Spleen (tissue), 13 donors: ENCODE measurements at places on chromosomes 12 and 14.
A peak's percentile ranks its signal among the peaks of the same experiment; 100 is the strongest.

GRCh38 chr12:125185740-125186470 lies 120.7 kb downstream of the AACS start:
- DNase-seq = peak; percentile 84

DNA sequence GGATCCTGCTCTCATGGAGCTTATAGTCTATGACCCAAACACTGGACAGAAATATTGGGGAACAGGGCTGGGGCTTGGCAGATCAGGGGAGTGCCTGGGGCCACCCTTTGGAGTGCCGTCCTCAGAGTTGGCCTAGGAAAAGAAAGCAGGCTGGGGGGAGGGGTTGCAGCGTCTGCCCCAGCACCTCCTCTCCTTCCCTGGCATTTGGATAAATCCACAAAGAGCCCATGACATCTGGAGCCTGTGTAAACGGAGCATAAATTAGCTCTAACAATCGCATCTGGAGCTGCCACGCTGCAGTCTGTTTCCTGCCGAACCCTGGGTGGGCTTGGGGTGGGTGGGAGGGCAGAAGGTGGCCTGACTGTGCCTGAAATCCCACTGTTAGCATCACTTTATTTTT lies 63.8 kb downstream of the MVK start:
- no peak for DNase-seq

GRCh38 chr14:50675597-50675996 lies 7.5 kb upstream of the SAV1 start:
- no peak for DNase-seq

- DNase-seq = peak; percentile 86
Observed at GRCh38 chr14:21068521-21069387, 1.4 kb upstream of the ARHGEF40 start.

GRCh38 chr12:85405262-85405661 lies 125.2 kb downstream of the ALX1 start:
- DNase-seq = no peak

- DNase-seq = no peak
Observed at GRCh38 chr12:18749386-18749957, 11.6 kb downstream of the CAPZA3 start.

GRCh38 chr14:54058505-54058904 lies 101.9 kb upstream of the BMP4 start:
- no peak for DNase-seq

- DNase-seq = no peak
Observed at GRCh38 chr14:89958966-89959365, 3.2 kb downstream of the TDP1 start.

DNA sequence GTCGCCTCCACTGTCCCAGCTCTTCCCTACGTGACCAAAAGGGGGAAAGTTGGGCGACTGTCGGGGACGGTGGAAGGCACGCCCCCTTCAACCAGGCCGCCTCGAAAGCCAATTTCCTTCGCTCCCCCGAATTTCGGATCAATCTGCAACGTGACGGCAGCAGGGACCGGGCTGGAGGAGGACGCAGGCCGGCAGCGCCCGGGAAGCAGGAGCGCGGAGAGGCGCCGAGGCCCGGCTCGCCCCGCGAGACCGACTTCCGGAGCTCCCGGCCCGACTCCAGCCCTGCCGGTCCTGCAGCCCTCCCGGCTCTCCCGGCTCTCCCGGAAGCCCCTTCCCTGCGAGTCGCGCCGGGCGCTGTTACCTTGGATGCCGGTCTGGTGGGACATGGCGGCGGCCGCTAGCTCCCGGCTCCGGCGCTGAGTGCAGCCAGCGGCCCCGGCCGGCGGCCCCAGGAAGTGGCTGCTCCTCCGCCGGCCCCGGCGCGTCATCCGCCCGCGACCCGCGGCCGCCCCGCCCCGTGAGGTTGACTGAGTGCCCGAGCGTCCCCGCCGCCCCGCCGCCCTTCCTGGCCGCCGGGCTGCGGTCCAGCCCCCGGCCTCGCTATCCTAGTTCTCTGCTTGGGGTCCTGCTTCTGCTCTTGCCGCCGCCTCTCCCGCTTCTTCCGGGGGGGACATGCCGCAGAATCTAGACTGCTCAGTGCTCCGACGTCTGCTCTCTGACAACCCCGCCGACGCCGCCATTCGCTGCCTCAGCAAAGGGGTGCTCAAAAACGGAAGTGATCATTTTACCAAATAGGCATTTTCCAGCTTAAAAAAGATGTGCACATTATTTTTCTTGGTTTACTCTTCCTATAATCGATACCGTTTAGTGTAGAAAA lies at the start of gene TWF1:
Gene TWF1 (minus strand): TSS at position 458 of the 877 bp plus-strand sequence. CDS start 72 bp downstream, at position 386.
- peak; percentile 98 for DNase-seq

DNA sequence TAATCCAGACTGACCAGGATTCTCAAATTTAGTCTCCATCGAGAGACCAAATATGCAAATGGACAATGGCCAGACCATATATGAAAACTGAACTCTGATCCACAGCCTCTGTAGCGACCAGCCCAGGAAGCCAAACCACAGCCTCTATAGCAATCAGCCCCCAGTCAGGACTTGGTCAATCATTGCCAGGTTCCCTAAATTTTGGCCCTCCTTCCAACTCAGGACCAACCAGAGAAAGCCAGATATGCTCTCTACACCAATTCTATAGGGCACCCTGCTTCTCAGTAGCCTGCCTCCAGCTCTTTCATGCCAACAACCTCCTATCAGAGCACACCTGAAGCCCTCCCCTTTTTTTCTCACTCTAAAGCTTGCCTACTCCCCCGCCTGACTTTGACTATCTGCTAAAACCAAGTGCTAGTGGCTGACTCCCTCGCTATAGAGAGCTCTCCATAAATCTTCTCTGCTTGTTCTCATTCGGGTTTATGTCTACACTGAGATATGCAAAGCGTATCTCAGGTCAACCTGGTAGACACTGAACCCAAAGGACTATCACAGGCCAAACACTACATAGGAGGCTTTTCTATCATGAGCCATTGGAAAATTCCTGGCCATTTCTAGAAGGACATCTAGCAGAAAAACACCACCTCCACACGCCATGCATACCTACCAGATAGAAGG lies 110.5 kb upstream of the FUT8 start:
- DNase-seq = no peak

- DNase-seq = no peak
Observed at GRCh38 chr12:11881835-11882234, 188.9 kb upstream of the BCL2L14 start.

- no peak for DNase-seq
Observed at GRCh38 chr14:69648480-69649451, 37.4 kb downstream of the SUSD6 start.

DNA sequence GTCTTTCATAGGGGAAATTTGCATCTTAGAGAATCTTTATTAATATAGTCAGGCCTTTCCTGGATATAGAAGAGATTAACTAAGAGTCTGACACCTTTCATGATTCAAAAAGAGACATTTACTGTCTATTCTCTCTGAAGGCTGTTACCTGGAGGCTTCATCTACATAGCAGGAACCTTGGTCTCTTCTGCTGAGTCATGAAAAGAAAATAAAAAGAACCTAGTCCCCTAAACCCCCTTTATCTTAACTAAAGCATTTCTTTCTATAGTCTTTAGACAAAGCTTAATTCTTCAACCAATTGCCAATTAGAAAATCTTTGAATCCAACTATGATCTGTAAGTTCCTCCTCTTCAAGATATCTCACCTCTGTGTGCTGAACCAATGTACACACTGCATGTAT lies 33.1 kb downstream of the RPS29 start:
- no peak for DNase-seq

DNA sequence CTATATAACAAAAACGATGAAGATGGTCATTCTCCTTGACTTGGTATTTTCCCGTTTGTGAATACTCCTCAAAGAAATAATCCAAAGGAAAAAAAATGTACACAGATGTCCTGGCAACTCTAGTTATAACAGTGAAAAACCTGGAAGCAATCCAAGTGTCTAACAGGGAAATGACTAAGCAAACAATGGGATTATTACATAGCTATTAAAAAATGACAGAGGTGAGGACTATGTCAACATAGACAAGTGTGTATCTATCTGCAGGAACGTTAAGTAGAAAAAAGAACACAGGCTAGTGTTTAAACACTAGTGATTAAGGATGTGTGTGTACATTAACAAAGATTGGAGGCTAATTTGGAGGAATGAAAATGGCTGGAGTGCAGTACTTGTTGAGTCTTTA lies 5.9 kb upstream of the APOLD1 start:
- DNase-seq = no peak

- DNase-seq = no peak
Observed at GRCh38 chr14:22073801-22074200, 400.2 kb upstream of the OR4E1 start.

DNA sequence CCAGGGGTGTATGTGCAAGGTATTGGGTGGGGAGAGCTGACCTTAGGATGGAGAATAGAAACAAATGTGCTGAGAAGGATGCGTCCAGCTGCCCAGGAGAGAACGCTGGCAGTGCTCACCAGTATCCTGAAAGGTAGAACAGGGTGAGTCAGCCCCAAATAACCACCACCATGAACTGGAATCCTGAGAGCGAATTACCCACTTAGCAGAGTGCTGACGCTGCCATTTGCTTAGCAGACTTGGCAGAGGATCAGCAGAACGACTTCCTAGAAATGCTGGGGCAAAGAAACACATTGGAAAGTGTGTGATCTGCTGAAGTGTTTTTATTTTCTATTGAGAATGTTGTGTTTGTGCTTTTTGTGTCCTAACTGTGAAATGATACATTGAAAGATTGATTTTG lies 213.6 kb downstream of the ADGRD1 start:
- no peak for DNase-seq

DNA sequence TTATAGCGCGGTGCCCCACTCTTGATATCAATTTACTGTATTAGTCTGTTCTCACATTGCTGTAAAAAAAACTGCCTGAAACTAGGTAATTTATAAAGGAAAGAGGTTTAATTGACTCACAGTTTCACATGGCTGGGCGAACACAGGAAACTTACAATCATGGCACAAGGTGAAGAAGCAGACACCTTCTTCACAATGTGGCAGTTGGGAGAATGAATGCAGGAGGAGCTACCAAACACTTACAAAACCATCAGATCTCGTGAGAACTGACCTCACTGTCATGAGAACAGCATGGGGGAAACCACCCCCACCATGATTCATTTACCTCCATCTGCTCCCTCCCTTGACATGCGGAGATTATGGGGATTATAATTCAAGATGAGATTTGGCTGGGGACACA lies 42.3 kb downstream of the FBXO34 start:
- DNase-seq = no peak

DNA sequence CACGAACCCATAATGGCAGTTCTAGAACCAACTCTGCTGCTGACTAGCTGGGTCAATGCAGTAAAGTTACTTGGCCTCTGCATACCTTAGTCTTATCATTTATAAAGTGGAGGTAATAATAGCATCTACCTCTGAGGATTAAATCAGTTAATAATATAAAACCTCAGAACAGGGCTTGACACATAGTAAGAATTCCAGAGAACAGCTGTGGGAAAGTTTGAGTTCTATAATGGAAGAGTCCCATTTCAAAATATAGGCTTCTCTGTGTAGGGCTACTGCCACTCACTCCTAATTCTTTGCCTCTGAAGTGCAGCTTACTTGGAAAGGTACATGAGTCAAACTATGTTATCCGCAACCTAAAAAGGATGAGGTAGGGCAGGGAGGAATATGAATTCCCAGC lies 269.2 kb upstream of the PRKD1 start:
- DNase-seq = no peak

GRCh38 chr14:103558071-103558882 lies 4.2 kb downstream of the BAG5 start:
- no peak for DNase-seq

DNA sequence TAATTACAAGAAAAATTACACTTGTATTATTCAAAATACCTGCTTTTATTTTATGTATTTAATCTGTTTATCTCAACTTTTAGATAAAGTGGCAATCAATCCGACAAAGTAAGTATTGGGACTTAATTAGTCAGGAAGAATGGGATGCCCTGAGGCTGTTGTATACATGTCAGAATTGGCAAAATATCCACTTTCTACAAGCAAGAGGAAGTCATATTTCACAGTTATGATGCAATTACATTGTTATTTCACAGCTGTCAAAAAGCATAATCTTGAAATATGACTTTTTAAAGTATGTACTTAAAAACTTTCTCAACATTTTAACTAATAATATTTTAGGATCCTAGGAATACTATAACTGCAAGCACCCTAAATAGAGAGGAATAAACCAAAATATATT lies 357.1 kb upstream of the MGAT4C start:
- DNase-seq = no peak

- no peak for DNase-seq
Observed at GRCh38 chr12:104799458-104799857, 158.6 kb downstream of the SLC41A2 start.

DNA sequence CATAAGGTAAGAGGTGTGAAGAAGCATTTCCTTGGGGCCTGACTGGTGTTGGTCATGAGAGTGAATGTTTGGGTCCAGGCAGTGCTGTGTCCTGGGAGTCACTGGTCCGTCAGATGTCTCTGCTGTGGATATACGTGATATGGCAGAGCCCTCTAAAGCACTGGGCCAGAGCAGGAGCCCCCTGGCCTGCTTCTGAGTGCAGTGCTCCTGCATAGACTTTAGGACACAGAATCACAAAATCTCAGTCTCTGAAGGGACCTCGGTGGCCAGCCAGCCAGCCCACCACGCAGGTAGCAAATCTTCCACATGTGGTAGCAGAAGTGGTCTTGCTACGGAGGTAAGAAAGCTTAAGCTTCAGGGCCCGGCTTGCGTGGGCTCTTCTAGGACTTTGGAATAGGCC lies 18.5 kb upstream of the AQP2 start:
- DNase-seq = peak; percentile 9

DNA sequence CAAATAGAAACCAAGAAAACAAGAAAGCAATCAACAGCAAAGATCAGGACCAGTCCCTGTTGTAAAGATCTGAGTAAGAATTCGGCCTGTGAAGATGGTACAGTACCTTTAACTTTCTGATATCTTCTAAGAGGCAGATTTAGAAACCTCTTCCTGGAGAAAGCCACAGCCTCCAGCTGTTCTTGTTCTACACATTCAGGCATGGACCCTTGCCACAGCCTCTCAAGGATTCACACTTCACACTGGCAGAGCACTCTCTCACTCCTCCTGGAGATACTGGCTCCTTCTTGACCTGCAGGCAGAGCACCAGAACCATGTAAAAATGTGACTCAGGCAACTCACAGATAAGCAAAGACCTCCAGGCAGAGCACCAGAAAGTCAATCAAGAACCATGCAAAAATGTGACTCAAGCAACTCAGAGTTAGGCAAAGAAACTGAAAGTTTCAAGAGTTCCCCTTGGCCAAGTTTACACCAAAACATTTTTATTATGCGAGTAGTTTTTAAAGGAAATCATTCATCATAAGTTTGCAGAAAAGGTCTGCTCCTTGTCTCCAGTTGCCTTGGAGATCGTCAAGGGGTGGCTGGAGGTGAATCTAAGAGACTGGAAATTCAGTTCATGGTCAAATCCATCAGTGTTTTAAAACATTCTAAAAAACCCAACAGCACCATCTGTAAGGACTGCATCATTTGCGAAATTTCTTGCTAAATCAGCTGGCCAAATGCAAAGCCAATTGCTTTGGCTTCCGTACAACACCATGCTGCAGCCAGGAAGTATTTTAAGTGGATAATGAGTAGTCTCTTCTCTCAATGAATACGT lies 119.3 kb upstream of the MDM1 start:
- no peak for DNase-seq

- no peak for DNase-seq
Observed at GRCh38 chr12:124727922-124728321, 135.7 kb downstream of the SCARB1 start.
